ENCODE measurements at places on chromosomes 2 and 18.
A peak's percentile ranks its signal among the peaks of the same experiment; 100 is the strongest.

DNA sequence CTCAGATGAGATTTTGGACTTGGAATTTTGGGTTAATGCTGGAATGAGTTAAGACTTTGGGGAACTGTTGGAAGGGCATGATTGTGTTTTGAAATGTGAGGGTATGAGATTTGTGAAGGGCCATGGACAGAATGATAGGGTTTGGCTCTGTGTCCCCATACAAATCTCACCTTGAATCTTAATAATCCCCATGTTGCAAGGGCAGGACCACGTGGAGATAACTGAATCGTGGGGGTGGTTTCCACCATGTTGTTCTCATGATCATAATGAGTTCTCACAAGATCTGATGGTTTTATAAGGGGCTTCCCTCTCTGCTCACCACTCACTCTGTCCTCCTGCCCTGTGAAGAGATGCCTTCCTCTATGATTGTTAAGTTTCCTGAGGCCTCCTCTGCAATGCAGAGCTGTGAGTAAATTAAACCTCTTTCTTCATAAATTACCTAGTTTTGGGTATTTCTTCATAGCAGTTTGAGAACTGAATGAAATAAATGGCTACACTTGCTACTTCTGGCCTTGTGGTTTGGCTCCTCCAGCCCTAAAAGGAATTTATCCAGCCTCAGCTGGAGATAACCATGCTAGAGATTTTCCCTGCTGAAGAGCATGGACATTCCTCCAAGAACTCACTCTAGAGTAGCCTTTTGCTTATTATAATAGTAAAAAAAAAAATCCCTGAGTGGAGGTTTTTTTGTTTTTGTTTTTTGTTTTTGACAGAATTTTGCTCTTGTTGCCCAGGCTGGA, 144.3 kb upstream of the TFPI start:
- peak; percentile 19 for DNase-seq

- DNase-seq = peak; percentile 51
Observed at GRCh38 chr2:200812122-200813022, 662 bp downstream of the BZW1 start.

GRCh38 chr2:181072486-181073235, 92.3 kb downstream of the UBE2E3 start:
- DNase-seq = peak; percentile 30

DNA sequence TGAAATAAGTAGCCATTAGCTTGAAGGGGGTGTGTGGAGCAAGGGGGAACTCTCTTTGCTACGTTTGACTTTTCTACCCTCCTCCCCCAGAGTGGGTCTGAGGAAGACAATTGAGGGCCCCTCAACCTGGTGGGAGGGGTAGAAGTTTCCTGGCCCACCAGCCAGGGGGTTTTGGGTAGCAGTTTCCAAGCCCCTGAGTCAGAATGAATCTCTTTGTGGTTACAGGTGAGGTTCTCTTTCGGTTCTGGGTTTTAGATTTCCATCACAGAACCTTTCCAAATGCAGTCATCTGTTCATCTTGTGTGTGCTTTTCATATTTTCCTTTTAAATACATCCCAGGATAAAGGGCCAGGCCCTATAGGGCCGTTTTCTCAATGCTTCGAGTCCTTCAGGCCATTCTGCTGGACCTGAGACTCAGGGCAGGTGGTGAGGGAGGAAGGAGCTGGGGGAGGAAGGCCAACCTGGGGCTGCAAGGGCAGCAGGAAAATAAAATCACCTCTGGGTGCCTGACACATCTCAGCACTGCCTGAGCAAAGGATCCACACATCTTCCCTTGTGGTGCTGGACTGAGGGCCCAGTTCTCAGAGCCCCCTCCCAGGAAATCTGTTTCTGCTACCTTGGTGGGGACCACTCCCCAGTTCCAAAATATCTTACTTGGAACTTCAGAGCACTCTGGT, 4.7 kb downstream of the LBH start:
- no peak for DNase-seq

DNA sequence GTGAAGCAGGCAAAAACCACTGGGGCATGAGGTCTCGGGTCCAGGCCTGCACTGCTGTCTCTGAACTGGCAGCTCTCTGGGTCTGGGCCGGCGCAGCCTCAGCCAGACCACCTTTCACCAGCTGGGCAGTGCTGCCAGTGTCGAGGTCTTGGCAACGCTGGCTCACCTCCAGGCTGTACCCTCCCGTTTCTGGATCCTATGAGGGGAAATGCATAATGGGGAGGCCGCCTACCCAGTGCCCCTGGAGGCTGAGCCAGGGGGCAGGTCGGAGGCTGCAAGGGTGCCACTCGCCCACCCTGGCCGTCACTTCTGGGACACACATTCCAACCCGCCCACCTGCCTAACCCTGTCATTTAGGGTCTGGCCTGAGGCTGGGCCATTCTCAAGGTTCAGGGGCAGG, 24.6 kb downstream of the KIF1A start:
- no peak for DNase-seq

- DNase-seq = peak; percentile 91
Observed at GRCh38 chr2:43340945-43341356, 114.5 kb upstream of the ZFP36L2 start.

GRCh38 chr2:226086190-226086589, 686.7 kb downstream of the NYAP2 start:
- no peak for DNase-seq

GRCh38 chr2:37436323-37436722, 91.9 kb downstream of the QPCT start:
- DNase-seq = no peak

- DNase-seq = no peak
Observed at GRCh38 chr18:13258921-13259320, 40.4 kb downstream of the LDLRAD4 start.

DNA sequence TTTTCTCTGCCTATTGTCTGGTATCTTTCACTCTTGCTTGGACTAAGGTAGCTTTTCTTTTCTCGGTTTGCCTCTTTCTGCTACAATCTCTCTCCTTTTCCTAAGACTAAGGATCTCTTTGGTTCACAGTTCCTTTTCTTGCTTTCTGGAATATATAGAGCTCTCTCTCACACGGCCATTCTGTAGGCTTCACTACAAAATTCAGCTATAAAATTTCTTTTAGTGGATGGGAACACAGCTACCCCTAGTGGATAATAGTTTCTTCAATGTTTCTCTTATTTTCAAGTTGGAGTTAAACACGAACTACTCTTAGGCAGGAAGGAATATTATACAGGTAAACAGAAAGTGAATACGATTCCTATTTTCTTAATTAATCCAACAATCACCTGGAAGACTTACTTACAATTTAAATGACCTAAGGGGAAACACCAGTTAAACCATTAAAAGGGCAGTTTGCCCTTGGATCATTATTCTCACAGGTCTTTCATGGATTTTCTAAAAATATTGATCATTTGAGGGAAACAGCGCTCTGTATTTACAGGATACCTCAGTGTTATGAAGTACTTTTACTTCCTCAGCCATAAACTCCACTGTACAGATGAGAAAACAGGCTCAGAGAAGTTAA, 140.5 kb downstream of the LRP2 start:
- DNase-seq = no peak

DNA sequence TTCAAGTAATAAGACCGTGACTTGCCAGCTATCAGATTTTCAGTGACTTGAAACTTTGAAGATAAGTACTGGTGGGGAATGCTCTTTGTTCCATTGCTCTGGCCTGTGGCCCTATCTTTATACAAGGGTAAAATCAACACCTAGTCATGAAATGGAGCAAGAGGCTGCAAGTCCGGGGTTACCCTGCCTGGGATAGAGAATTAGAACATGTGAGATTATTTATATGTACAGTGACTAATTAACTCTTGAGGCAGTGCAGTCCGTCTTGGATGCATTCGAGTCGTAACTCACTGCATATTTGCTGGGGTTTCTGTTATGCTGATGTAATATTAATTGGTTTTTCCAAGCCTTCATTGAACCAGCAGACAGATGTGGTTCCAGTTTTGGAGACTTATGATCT, 105.8 kb upstream of the LYPD6 start:
- DNase-seq = peak; percentile 35

DNA sequence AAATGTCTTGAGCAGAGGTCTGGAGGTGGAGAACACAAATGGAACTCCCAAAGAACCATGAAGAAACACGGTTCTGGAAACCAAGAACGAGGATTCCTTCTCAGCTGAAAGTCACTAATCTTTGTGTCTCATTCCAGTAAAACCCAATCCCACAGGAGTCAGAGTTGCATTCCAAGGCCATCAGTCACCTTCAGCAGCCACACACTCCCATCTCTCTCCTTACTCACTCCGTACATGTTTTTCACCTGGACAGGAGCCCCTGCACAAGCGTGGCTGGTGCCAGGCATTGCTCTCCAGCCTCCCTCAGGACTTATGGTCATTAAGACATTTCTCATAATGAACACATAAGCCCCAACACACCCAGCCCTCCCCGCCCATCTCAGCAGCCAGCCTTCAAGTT, 175.4 kb upstream of the SIX2 start:
- peak; percentile 71 for DNase-seq

- no peak for DNase-seq
Observed at GRCh38 chr18:57516056-57516455, 70.4 kb downstream of the FECH start.

- no peak for DNase-seq
Observed at GRCh38 chr18:35918564-35918963, 53.9 kb upstream of the RMP24 start.

DNA sequence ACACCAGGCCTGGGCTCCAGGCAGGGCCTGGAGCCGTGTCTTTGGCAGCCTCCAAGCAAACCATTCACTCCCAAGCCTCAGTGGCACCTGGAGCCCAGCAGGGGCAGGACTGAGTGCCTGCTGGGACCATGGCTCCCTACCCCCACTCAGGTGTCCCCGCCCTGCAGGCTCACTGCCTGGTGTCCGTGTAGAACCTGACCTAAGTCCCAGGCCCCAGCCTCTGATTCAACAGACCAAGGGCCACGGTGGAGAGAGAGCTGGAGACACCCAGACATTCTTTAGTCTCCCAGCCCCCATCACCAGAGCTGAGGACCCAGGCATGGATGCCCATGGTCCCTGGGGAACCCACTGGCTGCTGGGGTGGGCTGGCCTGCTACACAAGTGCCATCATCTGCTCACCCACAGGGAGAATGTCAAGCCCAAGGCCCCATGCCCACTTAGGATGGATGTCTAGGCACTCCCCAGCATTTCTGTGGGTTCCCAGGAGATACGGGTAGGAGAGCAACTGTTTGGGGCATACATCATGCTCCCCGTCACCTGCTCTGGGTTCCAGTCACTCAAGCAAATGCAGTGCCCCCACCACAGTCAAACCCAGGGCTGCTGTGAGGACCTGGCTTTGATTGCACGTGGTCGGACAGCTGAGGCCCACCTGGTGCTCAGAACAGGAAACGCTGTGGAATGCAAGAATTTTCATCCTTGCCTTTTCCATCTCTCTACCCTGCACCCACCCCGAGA, 42.9 kb upstream of the ATG16L1 start:
- DNase-seq = peak; percentile 10

DNA sequence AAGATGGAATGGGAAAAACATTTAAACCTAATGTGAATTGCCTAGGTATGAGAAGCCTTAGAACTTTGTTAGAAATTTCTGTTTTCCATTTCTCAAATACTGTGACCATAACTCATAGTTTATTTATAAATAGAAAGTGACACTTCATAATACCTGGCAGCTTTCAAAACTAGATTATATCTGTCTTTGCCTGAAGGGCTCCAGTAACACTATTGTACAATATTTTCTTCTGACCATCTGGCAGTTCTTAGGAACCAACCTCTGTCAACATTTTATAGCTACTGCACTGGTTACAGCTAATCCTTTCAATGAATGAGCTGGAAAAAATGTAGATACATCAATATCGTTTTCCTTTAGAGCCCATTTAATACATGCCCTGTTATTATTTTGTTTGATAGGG, 237.4 kb downstream of the CAMKMT start:
- no peak for DNase-seq

- no peak for DNase-seq
Observed at GRCh38 chr2:5504756-5505155, 187.4 kb upstream of the SOX11 start.

DNA sequence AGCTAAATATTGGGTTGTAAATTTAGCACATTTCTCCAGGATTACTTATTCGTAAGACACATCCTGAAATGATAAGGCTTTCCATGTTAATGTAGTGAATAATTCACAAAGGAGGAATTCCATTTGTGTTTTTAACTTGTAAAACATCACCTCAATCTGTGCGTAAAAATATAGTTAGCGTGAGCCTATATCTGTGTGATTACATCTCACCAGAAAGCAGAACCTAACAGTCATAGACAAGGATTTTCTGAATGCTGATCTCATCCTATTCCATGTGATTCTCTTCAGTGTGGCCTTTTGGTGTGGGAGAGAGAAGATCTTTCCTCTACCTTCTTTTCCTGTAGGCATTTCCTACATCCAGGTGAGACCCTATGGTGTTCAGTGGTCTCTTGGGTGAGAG, 263.2 kb upstream of the RASGRP3 start:
- no peak for DNase-seq

- no peak for DNase-seq
Observed at GRCh38 chr18:41548521-41549260, 406.3 kb upstream of the PIK3C3 start.

DNA sequence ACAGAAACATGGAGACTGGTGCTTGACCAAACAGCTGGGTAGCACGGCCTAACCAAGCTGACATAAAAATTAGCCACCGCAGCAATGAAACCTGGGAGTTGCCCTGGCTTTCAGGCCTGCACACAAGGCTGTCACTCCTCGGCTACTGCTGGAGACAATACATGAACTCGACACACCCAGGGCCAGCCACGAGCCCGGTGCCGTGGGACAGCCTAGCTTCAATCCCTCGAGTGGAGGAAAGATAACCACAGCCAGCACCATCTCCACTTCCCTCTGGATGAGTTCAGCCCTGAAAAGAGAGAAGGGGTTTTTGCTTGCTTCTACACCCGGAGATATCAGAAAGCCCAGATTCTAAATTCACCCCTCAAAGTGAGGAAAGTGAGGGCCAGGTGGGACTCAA, 78.0 kb downstream of the BCL2L11 start:
- DNase-seq = no peak

DNA sequence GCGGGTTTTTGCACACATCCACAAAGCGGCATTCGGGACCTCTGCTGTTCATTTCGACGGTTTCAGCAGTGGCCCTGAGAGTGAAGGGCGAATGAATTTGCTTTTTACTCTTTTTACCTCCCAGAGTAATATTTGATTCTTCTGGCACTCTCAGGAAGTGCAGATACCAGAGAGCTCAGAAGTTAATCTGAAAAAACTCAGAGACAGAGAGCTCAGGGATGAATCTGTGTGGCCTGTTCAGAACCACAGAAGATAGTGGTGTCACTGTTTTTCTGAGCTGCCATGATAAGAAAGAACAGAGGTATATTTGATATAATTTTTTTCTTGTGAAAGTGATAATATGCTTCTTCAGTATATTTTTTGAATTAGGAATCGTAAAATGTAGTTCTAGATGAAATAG, 129.3 kb downstream of the MBP start:
- DNase-seq = no peak

DNA sequence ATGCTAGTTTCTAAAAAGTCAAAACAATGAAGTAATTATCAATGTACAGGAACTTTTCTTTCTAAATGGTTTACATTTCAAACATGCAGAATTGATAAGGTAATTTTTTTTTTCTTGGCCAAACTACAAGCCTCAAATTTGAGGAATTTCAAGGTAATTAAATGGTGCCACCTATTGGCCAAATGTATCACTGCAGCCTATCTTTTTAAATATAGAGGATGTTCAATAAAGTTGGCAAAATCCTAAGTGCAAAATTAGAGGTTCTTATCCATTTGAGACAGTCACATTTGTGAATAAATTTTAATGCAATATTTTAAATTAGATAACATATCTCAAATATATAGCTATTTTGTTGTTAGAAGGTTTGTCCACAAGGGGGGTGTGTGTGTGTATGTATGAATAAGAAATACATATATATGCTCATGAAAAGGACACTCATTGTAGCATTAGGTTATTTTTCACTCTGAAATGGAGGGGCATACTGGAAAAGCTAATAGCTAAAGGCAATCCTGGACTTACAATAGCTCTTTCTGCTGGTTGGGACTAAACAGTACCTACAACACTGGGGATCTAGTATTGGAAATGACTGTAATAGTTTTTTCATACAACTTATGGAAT, 26.2 kb downstream of the MMADHC start:
- DNase-seq = peak; percentile 40

Data from fibroblast of upper back skin (primary cell).